Activated T-helper 1 cell treated with anti-CD3 and anti-CD28 coated beads, Interleukin-12 subunit alpha, Interleukin-12 subunit beta, Interleukin-2, Interleukin-4 antibody, amounts not matched to agents 30 ng/mL and 10 ng/mL and 1 ng/mL, durations not matched to agents 14 hours and 24 hours and 36 hours (primary cell): ENCODE measurements at places on chromosomes 1 and 21. TPM values are rescaled to one million over a fixed set of nuclear protein-coding genes. Genes with fewer than 3 reads are reported as not detected.

Gene OXCT2
- 1.6 and 1.7 TPM in 2 replicates for total RNA-seq

Gene ITLN2
- total RNA-seq, result not detected in 2 replicates

Gene NUDT17
- 3.0 TPM in 2 replicates for total RNA-seq

GRCh38 chr1:204098683-204099082 is 25.8 kb downstream of the SOX13 start:
- peaks cover 2% of the 10 kb centered on the region for H3K27me3 ChIP-seq
- peaks cover 16% of the 10 kb centered on the region for H3K4me1 ChIP-seq
- H3K27ac ChIP-seq, result no peak overlapping the region
- DNase-seq, result no peak

DNA sequence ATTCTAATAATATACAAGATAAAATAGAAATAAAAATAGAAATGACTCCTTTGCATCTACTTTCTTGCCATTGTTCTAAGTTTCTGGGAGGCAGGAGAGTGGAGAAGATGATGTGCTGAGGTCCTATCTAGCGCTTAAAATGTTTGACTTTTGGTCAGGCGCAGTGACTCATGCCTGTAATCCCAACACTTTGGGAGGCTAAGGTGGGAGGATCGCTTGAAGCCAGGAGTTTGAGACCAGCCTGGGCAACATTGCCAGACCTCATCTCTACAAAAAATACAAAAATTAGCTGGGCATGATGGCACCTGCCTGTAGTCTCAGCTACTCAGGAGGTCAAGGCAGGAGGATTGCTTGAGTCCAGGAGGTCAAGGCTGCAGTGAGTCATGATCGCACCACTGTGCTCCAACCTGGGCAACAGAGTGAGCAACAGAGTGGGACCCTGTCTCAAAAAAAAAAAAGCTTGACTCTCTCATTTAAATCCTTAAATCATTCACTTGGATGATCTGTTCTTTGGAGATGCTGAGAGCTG is 24.2 kb upstream of the SLC45A1 start:
- H3K4me1 ChIP-seq, result no peaks in the 10 kb centered on the region
- no peak overlapping the region for H3K27ac ChIP-seq
- no peaks in the 10 kb centered on the region for H3K36me3 ChIP-seq
- no peak overlapping the region for H3K4me3 ChIP-seq

DNA sequence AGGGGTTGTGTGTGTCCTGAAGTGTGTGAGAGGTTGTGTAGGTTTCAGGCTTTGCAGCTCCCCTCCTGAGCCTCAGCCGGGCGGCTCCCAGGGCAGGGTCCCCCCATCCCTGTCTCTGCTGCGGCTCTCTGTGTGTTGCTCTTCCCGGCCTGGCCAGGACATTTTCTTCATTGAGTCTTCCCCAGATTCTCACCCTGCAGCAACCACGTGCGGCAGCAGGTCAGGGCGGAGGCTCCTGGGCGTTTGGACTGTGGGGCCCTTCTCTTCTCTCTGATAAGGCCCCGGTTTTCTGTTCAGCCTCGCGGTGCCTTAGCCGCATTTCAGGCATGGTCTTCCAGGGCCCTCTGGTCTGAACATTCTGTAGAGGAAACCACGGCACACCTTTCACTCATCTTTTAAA is 1.8 kb upstream of the TCP10L start:
- no peak overlapping the region for H3K27ac ChIP-seq
- no peak overlapping the region for H3K4me3 ChIP-seq
- H3K4me1 ChIP-seq, result no peaks in the 10 kb centered on the region
- no peaks in the 10 kb centered on the region for H3K36me3 ChIP-seq
